NCI-H2171 treated with DMSO at 0.1 percent for 48 hours (cell line): ENCODE measurements at places on chromosomes 3 and 15.

- no peak for DNase-seq
Observed at GRCh38 chr3:94734206-94734605, 671.3 kb downstream of the NSUN3 start.

- DNase-seq: no peak
Observed at GRCh38 chr3:100875239-100875638, 118.0 kb downstream of the ABI3BP start.

GRCh38 chr3:190983875-190984274 is 121.4 kb upstream of the GMNC start:
- no peak for DNase-seq

DNA sequence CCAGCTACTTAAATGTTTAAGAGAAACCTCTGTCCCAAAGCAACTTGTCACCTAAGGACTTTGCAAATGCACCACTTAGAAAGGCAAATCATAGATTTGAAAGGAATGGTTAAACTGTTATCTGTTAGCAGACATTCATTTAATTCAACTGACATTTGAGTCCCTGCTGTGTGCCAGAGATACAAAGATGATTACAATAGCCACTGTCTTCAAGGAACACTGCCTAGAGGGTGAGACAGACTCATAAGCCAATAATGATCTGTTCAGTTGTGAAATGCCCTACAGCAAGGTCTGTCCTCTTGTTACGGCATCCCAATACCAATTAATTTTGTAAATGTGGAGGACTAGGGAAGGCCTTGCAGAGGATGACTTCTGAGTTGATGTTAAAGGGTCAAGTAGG is 113.1 kb downstream of the ATG7 start:
- DNase-seq: no peak

DNA sequence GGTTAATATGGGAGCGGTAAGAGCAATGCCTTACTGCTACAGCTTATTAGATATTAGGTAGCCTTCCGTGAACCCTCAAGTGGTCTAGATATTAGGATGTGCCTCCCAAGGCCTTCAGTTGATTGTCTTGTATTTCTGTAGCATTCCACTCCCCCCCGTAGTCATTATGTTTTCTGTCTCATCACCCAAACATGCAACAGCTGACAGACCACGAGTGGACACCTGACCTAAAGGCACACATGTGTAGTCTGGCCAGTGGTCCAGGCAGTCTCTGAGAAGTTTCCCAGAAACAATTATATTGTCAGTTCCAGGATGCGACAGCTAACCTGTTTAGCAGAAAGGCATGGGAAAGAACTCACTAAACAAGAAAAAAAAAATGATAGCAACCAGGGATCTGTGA is 1000.9 kb downstream of the AGBL1 start:
- DNase-seq: no peak

DNA sequence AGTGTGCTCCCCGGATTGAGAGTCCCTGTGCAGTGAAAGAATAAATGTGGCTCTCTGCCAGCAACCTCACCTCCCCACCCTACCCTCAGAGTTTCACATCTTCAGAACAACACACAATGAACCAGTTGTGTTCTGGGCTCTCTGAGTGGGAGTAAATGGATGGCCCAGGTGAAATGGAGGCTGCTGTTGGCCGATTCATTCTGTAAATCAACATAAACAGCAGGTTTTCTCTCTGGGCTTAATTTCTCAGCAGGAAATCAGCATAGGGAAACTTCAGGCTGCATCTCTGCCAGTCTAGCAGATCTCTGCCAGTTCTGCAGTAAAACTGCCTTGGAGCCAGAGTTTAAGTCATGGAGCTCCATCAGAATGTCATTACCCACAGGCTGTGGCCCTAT is 54.6 kb upstream of the FURIN start:
- no peak for DNase-seq

GRCh38 chr3:50133283-50133615 is 21.9 kb upstream of the SEMA3F start:
- DNase-seq: no peak

GRCh38 chr3:42443292-42443691 is 32.9 kb upstream of the LYZL4 start:
- DNase-seq: no peak

GRCh38 chr15:38668898-38669391 is 104.3 kb upstream of the RASGRP1 start:
- DNase-seq: no peak

- DNase-seq: no peak
Observed at GRCh38 chr15:100770661-100771584, 108.7 kb upstream of the ALDH1A3 start.

GRCh38 chr3:30458376-30459171 is 147.8 kb upstream of the TGFBR2 start:
- DNase-seq: no peak

DNA sequence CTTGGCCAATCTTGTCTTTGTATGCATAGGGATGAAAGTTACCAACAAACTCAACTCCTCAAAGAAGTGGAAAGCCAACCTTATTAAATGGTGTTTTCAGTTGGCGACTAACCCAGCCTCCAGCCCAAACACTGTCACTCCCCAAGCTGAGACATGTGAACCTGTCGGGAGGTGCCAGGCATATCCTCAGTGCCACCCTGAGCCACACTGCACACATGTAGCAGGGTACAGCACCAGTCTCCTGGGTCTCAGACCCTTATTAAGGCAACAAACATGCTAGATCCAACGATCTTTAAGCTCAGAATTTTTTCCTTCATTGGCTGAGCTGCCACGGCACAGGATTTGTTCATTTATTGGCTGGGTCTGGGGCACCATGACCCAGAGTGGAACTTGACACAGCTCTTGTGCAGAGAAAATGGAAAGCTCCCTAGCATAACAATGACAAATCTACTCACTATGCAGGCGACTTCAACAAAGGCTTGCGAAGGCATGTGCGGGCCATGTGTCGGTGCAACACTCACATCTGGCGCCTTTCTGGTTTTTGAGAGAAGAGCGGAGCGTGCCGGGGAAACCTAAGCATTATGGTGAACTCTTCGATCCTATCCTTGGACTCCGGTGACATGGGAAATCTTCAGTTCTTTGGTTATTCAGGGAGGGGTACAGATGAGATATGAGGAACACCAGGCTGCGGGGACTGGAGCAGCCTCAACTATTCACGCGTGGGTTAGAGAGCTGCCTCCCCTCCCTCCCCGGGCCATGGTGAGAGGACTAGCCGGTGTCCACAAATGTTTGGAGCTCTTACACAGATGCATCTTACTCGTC is 190.1 kb downstream of the FAM43A start:
- no peak for DNase-seq

- no peak for DNase-seq
Observed at GRCh38 chr3:195185583-195185982, 85.4 kb downstream of the XXYLT1 start.

DNA sequence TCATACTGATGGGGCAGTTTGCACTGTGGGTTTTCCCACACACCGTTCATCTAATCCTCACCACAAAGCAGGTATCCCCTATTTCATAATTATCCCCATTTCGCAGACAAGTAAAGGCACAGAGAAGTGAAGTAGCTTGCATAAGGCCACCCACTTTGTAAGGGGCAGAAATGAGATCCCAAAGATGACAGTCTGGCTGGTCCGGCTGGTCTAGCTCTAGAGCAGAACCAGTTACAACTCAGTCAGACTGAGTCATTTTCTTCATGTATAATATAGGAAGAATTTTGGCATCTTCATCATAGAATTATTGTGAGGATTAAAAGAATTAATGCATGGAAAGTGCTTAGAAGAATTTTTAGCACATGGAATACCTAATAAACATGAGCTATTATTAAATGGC is 10.6 kb downstream of the RBP1 start:
- no peak for DNase-seq

- DNase-seq: no peak
Observed at GRCh38 chr15:67331676-67332075, 77.1 kb downstream of the IQCH start.

- no peak for DNase-seq
Observed at GRCh38 chr3:149480326-149481017, 6.0 kb downstream of the TM4SF4 start.

DNA sequence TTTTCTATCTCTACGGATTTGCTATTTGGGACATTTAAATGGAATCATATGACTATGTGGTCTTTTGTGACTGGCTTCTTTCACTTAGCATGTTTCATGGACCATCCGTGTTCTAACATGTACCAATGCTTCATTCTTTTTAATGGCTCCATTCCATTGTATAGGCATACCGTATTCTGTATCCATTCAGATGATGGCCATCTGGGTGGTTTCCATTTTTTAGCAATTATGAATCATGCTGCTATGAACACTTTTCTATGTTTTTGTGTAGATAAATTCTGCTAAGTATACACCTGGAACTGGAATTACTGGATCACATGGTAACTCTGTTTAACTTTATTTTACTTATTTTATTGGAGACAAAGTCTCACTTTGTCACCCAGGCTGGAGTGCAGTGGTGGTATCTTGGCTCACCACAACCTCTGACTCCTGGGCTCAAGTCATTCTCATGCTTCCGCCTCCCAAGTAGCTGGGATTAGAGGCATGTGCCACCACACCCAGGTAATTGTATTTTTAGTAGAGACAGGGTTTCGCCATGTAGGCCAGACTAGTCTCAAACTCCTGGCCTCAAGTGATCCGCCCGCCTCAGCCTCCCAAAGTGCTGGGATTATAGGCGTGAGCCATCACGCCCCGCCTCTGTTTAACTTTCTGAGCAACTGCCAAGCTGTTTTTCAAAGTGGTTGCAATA is 13.4 kb downstream of the UBP1 start:
- no peak for DNase-seq

DNA sequence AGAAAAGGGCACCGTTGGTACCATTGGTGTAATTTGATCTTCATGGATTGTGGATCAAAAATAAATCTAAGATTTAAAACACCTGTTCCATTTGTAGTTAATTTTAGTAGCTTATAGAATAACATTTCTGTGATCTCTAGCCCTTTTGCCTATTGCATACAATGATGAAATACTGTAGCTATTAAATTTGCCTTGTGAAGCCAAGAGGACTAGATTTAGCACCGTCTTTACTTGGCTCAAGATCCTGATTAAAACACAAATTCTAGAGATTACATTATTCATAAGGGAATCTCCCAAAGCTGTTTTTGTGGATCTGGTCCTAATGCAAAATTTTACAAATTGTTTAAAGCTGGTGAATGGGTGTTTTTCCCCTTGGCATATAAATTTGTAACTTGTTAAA is 8.2 kb downstream of the TBC1D23 start:
- peak; percentile 15 for DNase-seq

GRCh38 chr15:59174835-59175831 is 31.5 kb upstream of the LDHAL6B start:
- DNase-seq: peak; percentile 87

DNA sequence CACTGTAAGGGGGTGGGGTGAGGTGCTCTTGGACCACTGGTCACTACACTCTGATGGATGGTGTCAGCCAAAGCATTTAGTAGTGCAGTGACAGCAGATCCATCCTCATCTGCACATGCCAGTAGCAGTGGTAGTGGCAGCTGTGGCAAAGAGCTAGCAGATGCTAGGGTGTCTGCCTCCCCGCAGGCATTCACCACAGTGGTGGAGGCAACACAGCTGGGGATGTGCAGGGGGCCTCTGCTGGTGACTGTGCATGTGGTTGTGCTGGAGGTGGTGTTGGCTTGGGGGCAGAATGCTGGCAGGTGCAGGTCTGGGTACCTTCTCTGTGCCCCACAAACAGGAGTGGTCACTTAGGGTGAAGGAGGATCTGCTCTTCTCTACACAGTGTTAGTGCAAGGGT is 19.4 kb upstream of the DCUN1D1 start:
- DNase-seq: no peak

GRCh38 chr3:38397320-38397719 is 50.7 kb downstream of the XYLB start:
- no peak for DNase-seq

DNA sequence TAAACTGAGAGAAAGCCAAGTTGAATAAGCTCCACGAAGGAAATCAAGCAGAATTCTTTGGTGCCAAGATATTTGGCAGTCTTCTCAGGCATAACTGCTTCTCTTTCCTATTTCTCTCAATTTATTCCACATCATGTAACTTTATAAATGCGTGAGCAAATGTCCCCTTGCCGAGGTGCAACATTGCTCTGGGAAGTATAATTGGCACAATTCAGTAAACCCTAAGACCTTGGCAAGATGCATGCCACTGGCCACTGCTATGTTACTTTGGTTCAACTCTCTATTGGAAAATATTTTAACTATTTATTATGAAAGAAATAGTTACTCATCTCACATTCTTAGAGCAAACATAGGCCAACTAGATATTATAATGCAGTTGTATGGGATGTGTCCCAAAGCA is 170.2 kb downstream of the SUCNR1 start:
- no peak for DNase-seq

- no peak for DNase-seq
Observed at GRCh38 chr15:52856286-52856685, 66.2 kb upstream of the ONECUT1 start.

GRCh38 chr15:89495638-89496145 is 691 bp downstream of the RHCG start:
- DNase-seq: no peak

GRCh38 chr3:143302638-143303171 is 183.1 kb downstream of the CHST2 start:
- peak; percentile 6 for DNase-seq

DNA sequence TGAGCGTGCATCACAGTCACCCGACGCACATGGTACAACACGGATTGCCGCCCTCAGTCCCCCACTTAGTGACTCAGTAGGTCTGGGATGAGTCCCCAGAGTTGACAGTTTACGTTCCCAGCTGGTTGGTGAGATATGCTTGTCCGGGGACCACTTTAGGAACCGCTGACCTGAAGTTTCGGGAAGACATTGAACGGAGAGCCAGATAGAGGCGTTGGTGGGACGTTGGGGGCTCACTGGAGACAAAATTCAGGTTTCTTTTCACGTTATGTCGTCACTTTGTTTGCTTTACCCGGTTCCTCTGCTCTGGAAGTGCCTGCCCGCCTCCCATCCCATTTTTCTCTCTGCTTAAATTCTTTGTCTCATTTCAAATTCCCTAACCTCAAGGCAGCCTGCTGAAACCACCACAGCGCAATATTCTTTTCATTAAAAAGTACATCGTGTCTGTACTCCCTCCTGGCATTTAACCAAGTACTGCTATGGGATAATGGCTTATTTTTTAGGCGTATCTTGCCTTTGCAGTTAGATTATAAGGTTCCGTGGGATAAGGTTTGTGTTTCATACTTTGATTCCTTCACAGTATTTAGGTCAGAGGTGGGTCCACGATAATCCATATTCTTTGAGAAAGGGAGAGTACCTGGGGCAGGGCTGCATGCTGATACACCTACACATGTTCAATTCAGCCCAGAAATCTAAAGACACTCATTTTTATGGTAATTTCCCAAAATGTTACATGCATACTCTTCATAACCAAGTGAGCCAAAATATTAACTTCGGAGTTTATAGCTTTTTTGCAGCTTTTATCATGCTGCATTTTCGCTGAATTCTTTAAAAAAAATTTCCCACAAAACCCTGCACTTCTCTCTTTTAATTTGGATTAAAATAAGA is 921 bp downstream of the LMLN start:
- no peak for DNase-seq

- peak; percentile 13 for DNase-seq
Observed at GRCh38 chr3:107826727-107827126, 264.1 kb downstream of the CD47 start.
